ENCODE measurements at places on chromosomes 1 and 21. TPM values are rescaled to one million over a fixed set of nuclear protein-coding genes. Genes with fewer than 3 reads are reported as not detected.

DNA sequence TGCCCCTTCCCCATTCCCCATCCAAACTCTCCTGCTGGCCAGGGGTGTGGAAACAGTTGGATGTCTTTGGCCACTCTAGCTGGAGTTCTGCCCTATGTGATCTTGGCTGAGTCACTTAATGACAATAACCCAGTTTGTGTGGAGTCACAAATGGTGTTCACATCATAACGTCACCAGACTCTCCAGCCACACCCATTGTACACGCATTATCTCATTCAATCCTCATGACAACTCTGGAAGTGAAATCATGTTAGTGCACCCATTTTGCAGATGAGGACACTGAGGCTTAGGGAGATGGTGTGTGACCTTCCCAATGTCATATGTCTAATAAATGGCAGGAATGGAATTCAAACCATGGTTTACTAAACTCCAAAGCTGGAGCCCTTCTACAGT is 1.2 kb upstream of the CDA start:
- H3K27me3 ChIP-seq = no peaks in the 10 kb centered on the region
- no peaks in the 10 kb centered on the region for H3K4me1 ChIP-seq
- no peak overlapping the region for H3K27ac ChIP-seq
- no peaks in the 10 kb centered on the region for H3K36me3 ChIP-seq

DNA sequence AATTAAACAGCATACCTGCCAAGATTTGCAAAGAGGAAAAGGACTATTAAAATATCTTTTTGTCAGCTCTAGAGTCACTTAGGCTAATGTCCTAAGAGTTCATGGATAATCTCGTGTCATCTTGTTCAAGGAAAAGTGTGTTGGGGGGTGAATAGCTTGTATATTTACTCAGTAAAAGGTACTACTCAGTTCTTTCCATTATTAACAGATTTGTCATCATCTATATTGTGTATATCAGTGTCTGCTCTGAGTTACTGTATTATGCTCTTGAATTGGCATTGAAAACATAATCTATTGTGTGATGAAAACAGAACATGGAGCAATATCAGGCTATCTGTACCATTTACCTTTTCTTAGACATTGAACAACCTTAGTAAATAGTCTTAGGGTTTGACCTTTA is 41.9 kb downstream of the SMG7 start:
- no peak overlapping the region for H3K27ac ChIP-seq
- H3K27me3 ChIP-seq = no peaks in the 10 kb centered on the region
- H3K36me3 ChIP-seq = no peaks in the 10 kb centered on the region
- H3K4me1 ChIP-seq = peaks cover 17% of the 10 kb centered on the region
- no peak overlapping the region for H3K4me3 ChIP-seq
- DNase-seq = no peak

GRCh38 chr1:211811126-211811525 is 19.4 kb downstream of the LPGAT1 start:
- no peak overlapping the region for H3K27ac ChIP-seq
- H3K36me3 ChIP-seq = no peaks in the 10 kb centered on the region
- H3K27me3 ChIP-seq = no peaks in the 10 kb centered on the region
- no peak for DNase-seq

DNA sequence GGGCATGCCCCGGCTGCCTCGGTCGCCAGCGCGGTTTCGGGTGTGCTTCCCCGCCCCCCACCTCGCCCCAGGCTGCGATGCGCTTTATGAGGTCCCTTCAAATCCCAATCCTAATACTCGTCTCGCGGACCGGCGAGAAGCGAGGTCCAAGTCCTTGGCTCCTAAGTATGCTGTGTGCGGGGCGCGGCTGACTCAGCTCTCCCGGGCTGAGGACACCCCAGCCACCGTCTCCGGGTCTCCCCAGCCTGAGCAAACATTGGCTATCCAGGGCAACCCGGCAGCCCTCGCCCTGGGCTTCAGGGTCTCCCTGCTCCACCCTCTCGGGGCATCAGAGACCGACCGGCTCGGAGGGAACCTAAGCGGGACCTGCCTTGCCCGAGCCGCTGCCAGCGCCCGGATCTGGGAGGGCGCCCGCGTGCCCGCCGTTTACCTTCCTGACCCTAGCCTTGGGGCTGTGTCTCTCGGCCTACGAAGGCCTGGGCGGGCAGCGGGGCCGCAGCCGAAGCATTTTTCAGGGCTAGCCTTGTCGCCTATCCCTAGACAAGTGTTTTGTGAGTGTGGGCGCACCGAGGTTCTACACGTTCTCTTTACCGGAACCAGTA is 1.2 kb downstream of the ITPKB start:
- peak overlapping the region; percentile 63 for H3K27ac ChIP-seq
- peak; percentile 41 for DNase-seq
- no peaks in the 10 kb centered on the region for H3K36me3 ChIP-seq
- H3K27me3 ChIP-seq = no peaks in the 10 kb centered on the region

DNA sequence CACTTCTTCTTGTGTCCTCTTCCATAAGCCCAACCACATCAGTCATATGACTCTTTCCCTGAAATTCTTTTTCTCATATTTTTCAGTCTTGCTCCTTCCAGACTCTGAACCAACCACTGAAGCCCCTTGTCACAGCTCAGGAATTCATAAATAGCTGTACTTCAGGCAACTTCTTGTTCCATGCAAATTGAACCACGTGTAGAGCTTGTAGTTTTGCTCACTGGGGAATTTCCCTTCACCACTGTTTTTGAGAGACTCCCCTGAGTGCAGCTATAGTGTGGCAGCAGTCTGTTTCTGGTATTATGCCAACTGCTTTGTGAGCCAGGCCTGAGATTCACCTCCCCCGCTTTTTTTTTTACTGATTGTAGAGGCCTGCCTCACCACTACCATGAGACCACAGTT is 150.3 kb upstream of the SPAG17 start:
- H3K27me3 ChIP-seq = no peaks in the 10 kb centered on the region
- no peaks in the 10 kb centered on the region for H3K4me1 ChIP-seq
- no peak overlapping the region for H3K27ac ChIP-seq

DNA sequence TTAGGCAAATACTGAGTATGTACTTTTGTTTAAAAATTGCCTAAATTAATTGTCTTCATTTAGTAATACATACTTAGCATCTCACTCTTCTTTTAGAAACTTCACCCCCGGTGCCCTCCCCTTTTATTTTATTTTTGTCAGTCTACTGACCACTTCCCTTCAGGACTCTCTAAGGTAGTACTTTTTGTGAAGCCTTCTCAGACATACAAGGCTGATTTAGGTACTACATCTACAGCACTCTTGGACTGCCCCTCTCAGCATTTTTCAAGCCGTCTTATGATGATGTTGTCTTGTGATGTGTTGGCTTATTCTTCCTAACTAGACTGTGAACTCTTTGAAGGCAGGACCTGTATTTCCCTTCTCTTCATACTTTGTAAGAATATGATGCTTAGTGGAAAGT is 24.7 kb downstream of the RPS6KC1 start:
- no peaks in the 10 kb centered on the region for H3K4me1 ChIP-seq
- H3K27me3 ChIP-seq = no peaks in the 10 kb centered on the region
- no peak overlapping the region for H3K27ac ChIP-seq
- DNase-seq = no peak
- no peak overlapping the region for H3K4me3 ChIP-seq

GRCh38 chr1:156308078-156308477 is 9.0 kb upstream of the VHLL start:
- H3K27ac ChIP-seq = no peak overlapping the region
- H3K27me3 ChIP-seq = no peaks in the 10 kb centered on the region
- DNase-seq = no peak
- peaks cover 23% of the 10 kb centered on the region for H3K36me3 ChIP-seq
- no peaks in the 10 kb centered on the region for H3K4me1 ChIP-seq

Gene LEFTY2
- total RNA-seq = 0.09 TPM

Gene SMPDL3B
- total RNA-seq = 18.3 TPM

Gene IARS2
- 28.5 TPM for total RNA-seq

Gene RXRG
- 1.1 TPM for total RNA-seq

Gene ASCL5
- total RNA-seq = 1.5 TPM

Gene MTARC1
- 2.5 TPM for total RNA-seq
